GM10248 (cell line): ENCODE measurements at places on chromosomes 16 and 17.

- DNase-seq: no peak
Measured at GRCh38 chr17:81583589-81584342, 31.6 kb upstream of the FAAP100 start.

DNA sequence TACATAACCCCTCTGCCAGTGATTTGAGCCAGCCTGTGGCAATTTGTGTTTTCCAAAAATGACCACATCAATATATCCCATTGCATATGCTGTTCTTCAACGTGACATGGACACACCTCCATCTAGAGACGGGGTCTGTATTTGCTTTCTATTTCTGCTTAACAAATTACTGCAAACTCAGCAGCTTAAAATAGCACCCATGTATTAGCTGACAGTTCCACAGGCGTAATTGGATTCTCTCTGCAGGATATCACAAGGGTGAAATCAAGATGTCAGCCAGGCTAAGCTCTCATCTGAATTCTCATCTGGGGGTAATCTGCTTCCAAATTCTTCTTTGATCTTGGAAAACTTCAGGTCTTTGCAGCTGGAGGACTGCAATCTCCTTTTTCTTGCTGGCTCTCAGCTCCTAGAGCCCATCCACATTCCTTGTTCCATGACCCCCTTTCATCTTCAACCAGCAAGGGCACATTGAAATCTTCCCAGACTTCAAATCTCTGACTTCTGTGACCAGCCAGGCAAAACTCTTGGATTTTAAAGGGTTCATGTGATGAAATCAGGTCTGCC, 8.2 kb downstream of the KRT9 start:
- no peak for DNase-seq

GRCh38 chr16:65154321-65154720, 32.5 kb upstream of the CDH11 start:
- DNase-seq: no peak

DNA sequence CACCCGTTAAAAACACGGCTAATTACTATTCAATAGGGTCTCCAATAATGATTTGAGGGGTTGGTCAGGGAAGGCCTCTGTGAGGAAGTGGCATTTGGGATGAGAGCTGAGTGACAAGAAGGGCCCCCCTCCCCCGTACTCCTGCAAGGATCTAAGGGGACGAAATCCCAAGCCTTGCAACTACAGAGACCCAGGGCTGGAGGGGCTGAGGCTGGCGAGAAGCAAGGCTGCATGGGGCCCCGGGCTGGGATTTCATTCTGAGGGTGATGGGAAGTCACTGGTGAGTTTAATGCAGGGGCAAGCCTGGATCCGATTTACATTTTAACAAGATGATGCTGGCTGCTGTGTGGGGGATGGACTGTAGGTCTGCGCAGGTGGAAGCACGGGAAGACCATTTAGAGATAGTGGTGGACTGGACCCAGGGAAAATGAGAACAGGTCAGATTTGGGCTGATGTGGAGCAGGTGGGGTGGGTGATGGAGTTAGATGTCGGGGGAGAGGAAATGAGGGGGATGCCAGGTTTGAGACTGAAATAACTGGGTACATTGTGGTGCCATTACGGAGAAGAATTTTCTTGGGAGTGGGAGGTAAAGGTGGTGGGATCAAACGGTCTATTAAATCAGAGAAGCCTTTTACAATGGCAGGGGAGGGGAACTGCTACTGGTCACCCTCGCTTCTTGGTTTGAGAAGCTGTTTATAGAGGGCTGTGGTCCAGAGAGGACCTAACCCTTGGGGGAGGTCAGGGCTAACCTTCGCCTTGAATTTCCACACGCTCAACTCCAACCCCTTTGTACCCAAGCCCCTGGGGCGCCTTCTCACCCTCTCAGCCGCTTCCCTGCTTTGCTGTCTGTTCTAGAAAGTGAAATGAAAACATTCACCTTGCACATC, 932 bp upstream of the MYBBP1A start:
- no peak for DNase-seq

GRCh38 chr16:75264457-75264998, 13.1 kb upstream of the BCAR1 start:
- DNase-seq: no peak
